Dermis microvascular lymphatic vessel endothelial cell (primary cell): ENCODE measurements at places on chromosomes 12 and 14.

DNA sequence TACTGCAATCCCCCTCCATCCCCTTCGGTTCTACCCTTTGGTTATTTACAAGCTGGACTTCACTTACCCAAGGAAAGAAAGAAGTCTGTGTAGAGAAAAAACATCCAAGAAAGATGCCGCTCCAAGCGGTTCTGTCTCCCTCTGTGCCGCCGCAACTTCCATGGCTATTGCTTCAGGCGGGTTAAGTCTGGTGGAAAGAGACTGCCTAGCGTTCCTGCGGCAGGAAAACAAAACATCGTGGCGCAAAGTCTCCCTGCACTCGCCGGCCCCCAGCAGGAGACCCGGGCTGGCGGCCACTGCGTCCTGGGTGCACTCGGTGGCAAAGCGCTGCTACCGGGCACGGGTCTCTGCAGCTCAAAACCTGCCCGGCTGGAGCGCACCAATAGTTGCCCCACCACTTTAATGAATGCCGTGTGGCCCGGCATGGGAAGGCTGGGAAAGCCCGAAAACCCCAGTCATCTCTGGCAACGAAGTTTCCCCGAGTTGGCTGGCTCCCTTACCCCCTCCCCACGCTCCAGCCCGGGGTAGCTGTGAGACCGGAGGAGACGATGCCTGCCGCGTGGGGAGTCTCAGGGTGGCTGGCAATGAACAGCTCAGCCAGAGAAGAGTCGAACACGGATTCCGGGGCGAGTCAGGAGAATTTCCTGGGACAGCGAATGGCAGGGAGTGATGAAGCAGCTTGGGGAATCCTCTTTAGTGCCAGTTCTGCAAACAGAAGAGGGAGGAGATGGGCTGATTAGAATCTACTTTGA, 3.5 kb upstream of the KCNK10 start:
- DNase-seq: no peak

DNA sequence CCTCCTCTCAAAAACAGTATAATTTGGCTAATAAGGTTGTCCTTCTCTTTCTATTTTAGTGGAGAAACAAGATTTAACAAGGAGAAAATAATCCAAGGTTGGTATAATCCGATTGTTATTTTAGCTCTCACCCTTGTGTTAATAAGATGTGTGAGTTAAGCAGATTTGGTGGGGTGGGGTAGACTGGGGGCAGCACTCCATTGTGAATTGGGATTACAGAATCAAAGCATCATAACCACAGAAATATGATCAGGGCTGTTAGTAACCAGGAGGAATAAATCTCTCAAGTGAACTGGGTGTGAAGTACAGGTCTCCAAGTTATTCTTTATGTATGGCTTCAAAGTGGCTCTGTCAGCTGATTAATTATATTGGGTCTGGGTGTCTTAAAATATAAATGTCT, 10.2 kb downstream of the TIGAR start:
- DNase-seq: no peak

DNA sequence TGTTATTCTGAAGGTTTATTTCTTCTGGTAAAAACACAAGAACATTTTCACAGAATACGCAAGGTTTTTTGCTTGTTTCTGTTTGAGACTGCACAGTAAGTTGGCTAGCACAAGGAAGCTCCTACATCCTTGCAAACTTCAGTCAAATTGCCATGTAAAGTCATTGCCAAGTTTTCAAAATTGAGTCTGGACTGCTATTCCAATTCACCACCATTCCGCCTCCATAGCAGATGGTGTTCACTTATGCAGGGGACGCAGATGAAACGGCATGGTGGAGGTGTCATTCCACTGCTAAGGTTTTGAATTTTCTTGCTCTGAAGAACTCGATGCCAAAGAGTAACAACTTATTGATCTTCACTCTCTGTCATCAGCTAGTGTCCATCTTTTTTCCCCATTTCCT, 303.9 kb upstream of the SYT1 start:
- DNase-seq: no peak

DNA sequence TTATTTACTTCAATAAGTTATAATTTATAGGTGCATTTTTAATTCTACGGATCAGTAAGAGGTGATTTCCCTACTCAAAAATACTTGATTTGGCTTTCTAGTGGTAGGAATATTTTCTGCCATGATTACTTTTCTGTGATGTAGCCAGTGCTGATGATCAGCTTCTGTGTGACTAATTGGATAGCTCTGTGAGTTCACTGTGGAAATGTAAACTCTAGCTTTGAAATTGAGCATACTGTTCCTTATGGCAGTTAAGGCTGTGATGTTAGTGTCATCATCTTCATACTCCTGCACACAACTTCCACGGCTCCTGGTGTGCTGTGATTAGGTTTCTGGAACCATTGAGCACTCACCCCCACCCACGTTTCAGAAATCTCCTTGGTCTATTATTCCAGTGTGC, 48.2 kb downstream of the PLEKHA5 start:
- no peak for DNase-seq

- DNase-seq: no peak
These were observed 37.1 kb upstream of the DHRS4 start for GRCh38 chr14:23916446-23916845.

DNA sequence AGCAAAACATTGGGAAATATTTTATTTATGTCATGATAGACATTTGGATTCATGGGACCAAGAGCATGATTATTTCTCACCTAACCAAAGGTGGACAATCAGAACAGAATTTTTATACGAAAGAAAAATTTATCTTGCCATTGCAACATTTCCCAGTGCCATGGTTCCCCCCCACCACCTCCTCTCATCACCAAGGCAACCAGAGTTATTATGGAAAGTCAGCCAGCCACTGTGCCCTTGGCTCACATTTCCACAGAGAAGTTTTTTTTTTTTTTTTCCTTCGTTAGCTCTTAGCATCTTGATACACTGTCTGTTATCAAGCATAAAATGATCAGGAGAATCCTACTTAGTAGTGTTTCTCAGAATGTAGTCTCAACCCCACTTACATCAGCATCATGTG, 176.4 kb upstream of the TMTC1 start:
- no peak for DNase-seq
